ENCODE measurements at places on chromosomes 16 and 17. TPM values are rescaled to one million over a fixed set of nuclear protein-coding genes. Genes with fewer than 3 reads are reported as not detected.
A peak's percentile ranks its signal among the peaks of the same experiment; 100 is the strongest.

PGAP6 gene
- 36.2 TPM for total RNA-seq

MMP25 gene
- total RNA-seq = 0.21 TPM

MGAT5B gene
- 0.59 TPM for total RNA-seq

KLHDC4 gene
- total RNA-seq = 25.6 TPM

CRAMP1 gene
- total RNA-seq = 13.4 TPM

GP1BA gene
- total RNA-seq = not detected

PIMREG gene
- not detected for total RNA-seq

GGA3 gene
- total RNA-seq = 58.7 TPM

SLC6A4 gene
- total RNA-seq = 0.90 TPM

DNA sequence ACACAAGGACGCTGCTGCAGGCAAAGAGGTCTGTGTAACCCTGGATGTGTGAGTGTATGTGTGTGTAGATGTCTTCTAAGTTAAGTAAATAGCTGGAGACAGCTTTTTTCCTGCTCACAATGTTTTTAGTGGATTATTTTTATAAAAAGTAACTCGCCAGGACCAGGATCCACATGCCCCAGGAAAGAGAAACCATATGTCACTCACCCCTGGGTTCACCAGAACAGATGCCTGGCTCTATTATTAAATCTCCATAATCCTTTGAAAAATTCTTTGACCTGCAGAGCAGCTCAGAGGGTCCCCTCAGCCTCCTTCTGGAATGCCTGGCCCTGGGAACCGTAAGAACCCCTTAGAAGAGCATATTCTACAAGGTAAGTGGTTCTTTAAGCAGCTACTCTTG is 18.0 kb downstream of the ABCC12 start:
- H3K36me3 ChIP-seq = no peaks in the 10 kb centered on the region
- no peak overlapping the region for H3K27ac ChIP-seq
- no peak overlapping the region for H3K4me3 ChIP-seq
- H3K4me1 ChIP-seq = no peaks in the 10 kb centered on the region
- H3K27me3 ChIP-seq = no peaks in the 10 kb centered on the region

- H3K4me3 ChIP-seq = no peak overlapping the region
- H3K27me3 ChIP-seq = no peaks in the 10 kb centered on the region
- H3K36me3 ChIP-seq = no peaks in the 10 kb centered on the region
- peak overlapping the region; percentile 90 for H3K27ac ChIP-seq
Observed at GRCh38 chr16:66740533-66740932, 10.9 kb downstream of the DYNC1LI2 start.

GRCh38 chr17:33199571-33200510 is 93.3 kb downstream of the ASIC2 start:
- H3K4me1 ChIP-seq = no peaks in the 10 kb centered on the region
- no peaks in the 10 kb centered on the region for H3K27me3 ChIP-seq

GRCh38 chr17:10724546-10725195 is 5.2 kb downstream of the TMEM220 start:
- no peak overlapping the region for H3K4me3 ChIP-seq
- H3K27me3 ChIP-seq = no peaks in the 10 kb centered on the region
- no peaks in the 10 kb centered on the region for H3K36me3 ChIP-seq
- no peaks in the 10 kb centered on the region for H3K4me1 ChIP-seq

GRCh38 chr16:75263963-75264445 is 12.6 kb upstream of the BCAR1 start:
- no peaks in the 10 kb centered on the region for H3K4me1 ChIP-seq
- no peaks in the 10 kb centered on the region for H3K27me3 ChIP-seq
- peak overlapping the region; percentile 91 for H3K27ac ChIP-seq
- DNase-seq = peak; percentile 42
- H3K36me3 ChIP-seq = no peaks in the 10 kb centered on the region
- peak overlapping the region; percentile 76 for H3K4me3 ChIP-seq

GRCh38 chr16:49439676-49440075 is 66.1 kb downstream of the C16orf78 start:
- no peak overlapping the region for H3K4me3 ChIP-seq
- no peaks in the 10 kb centered on the region for H3K27me3 ChIP-seq
- peaks cover 4% of the 10 kb centered on the region for H3K4me1 ChIP-seq
- H3K27ac ChIP-seq = no peak overlapping the region
- no peaks in the 10 kb centered on the region for H3K36me3 ChIP-seq
- no peak for DNase-seq

GRCh38 chr17:19357761-19358160 is 4.8 kb downstream of the B9D1 start:
- DNase-seq = no peak
- H3K36me3 ChIP-seq = no peaks in the 10 kb centered on the region

DNA sequence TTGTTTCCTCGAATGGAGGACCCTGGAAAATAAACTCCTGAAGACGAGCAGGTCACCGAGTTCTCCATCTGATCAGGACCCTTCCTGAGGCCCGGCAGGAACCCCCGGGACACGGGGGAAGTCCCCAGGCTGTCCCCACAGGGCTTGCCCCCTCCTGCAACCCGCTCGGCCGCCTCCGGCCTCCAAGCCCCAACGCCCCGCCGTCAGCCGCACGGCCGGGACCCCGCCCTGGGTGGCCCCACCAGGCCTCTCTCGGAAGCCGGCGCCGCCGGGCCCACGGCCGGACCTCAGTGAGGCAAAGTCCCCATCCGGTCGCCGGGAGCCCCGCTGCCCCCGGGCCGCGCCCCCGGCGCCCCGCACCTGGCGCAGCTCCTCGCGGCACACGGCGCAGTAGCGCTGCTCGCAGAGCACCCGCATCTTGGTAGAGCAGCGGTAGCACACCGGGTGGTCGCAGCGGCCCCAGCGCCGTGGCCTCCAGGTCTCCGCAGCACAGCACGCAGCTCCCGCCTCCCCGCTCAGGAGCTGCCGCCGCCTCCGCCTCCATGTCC is 383 bp downstream of the ZNF598 start:
- H3K27ac ChIP-seq = peak overlapping the region; percentile 69
- no peaks in the 10 kb centered on the region for H3K36me3 ChIP-seq
- H3K27me3 ChIP-seq = no peaks in the 10 kb centered on the region
- no peak for DNase-seq
- H3K4me3 ChIP-seq = peak overlapping the region; percentile 73

DNA sequence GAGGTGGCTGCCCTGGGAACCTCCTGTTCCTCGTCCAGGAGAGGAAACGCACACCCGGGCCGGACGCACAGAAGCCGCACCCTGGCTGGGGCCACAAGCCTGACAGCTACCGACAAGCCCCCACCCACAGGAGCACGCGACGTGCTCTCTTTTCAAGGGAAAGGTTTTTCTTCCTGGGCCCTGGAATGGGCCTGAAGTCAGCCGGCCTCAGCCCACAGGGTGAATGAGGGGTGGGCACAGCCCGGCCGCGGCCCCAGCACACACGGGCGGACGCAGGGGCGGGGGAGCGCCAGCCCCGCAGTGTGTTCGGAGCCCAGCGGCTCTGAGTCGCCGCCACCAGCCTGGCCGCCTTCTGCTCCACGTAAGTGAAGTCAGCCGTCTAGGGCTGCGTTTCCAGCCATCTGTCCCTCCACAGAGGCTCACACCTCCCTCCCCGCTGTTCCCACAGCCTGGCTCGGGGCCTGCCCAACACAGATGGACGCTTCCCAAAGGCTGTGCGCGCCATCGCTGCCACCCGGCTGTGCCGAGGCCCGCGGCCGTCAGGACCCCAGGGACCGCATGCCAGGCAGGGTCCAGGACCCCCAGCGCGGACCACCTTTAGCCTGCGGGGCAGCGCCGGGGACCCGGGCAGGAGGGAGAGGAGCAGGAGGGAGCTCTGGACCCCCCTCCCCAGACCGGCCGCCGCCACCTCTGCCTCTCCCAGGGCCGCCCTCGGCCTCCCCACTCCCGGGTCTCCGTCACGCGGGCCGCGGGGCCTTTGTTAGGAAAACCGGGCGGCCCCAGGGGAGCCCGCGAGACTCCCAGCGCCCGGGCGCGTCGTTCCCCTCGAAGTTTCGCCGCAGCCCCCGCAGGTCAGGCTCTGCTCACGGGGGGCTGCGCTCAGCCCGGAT is 36.8 kb downstream of the CBFA2T3 start:
- H3K36me3 ChIP-seq = no peaks in the 10 kb centered on the region
- peak overlapping the region; percentile 38 for H3K4me3 ChIP-seq
- no peaks in the 10 kb centered on the region for H3K27me3 ChIP-seq
- peak overlapping the region; percentile 59 for H3K27ac ChIP-seq
- H3K4me1 ChIP-seq = peaks cover 11% of the 10 kb centered on the region
- no peak for DNase-seq

GRCh38 chr16:84141143-84141670 is 3.8 kb downstream of the HSDL1 start:
- H3K27me3 ChIP-seq = no peaks in the 10 kb centered on the region
- no peak overlapping the region for H3K27ac ChIP-seq
- no peak overlapping the region for H3K4me3 ChIP-seq
- peaks cover 5% of the 10 kb centered on the region for H3K4me1 ChIP-seq
- DNase-seq = no peak
- no peaks in the 10 kb centered on the region for H3K36me3 ChIP-seq

- no peaks in the 10 kb centered on the region for H3K36me3 ChIP-seq
- H3K27ac ChIP-seq = no peak overlapping the region
- no peak overlapping the region for H3K4me3 ChIP-seq
- H3K27me3 ChIP-seq = no peaks in the 10 kb centered on the region
- DNase-seq = no peak
- H3K4me1 ChIP-seq = peaks cover 2% of the 10 kb centered on the region
Observed at GRCh38 chr16:81261049-81261648, 22.7 kb downstream of the BCO1 start.

DNA sequence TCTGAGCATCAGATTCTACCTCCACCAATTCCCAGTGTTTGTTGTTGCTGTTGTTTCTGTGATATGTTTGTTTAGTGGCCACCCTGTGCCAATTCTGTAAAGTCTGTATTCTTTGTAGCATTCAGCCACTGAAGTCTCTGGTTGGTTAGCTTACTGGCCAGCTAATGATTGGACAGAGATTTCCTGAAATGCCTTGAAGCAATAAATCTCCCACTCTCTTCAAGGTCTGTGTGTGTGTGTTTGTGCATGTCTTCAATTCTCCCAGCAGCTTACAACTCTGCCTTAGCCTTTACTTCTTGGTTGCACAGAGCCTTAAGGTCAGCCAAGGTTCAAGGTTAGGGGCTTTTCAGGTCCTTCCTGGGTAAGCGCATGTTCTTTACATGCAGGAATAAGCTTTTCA is 38.2 kb downstream of the PRPSAP2 start:
- no peaks in the 10 kb centered on the region for H3K4me1 ChIP-seq
- H3K27me3 ChIP-seq = no peaks in the 10 kb centered on the region
- no peak overlapping the region for H3K4me3 ChIP-seq
- no peaks in the 10 kb centered on the region for H3K36me3 ChIP-seq
- no peak for DNase-seq

DNA sequence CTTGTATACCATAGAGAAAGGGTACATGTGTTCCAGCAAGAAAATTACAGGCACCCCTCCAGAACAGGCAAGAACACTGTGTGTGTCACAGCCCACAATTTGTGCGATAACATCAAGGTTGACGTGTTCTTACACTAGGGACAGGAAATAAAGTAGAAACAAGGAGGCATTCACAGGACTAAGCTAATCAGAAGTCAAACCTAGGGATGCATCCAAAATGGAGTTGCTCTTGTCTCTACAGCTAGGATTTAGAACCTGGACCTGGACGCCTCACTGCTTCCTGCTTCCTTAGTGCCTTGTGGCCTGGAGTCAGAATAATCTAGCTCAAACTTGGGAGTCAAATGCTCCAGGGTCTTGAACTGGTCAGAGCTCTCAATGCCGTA is 41.3 kb downstream of the GINS3 start:
- H3K27ac ChIP-seq = no peak overlapping the region
- no peak for DNase-seq
- H3K36me3 ChIP-seq = no peaks in the 10 kb centered on the region
- no peaks in the 10 kb centered on the region for H3K27me3 ChIP-seq
- no peak overlapping the region for H3K4me3 ChIP-seq

GRCh38 chr17:76670718-76671122 is 27.2 kb upstream of the ST6GALNAC1 start:
- DNase-seq = no peak
- H3K4me1 ChIP-seq = no peaks in the 10 kb centered on the region
- H3K27ac ChIP-seq = peak overlapping the region; percentile 76
- H3K36me3 ChIP-seq = no peaks in the 10 kb centered on the region
- H3K27me3 ChIP-seq = no peaks in the 10 kb centered on the region

DNA sequence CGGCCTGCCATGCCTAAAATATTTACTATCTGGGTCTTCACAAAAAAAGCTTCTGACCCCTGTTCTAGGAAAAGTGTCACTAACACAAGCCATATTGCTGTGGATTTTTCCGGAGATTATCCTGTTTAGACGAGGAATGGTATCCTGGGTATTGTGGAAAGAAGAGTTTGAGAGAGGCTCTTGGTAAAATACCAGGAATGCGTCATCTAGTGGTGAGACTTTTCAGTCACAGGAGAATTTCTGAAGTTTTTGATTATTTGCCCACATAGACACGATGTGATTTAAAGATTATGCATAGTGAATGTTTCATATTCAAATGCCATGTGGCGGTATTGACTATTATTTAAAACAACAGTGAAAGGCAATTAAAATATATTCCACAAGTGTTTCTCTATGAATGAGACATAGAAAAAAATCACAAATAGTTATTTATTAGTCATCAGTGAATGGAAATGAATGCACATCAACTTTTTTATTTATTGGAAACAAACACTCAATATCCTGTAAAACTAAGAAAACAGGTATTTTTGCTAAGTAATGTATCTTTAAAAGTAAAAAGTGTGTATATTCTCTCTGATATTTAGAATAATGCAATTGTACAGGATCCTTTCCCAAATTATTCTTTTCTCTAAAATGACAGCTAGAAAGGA is 7.8 kb downstream of the KRT28 start:
- no peak overlapping the region for H3K4me3 ChIP-seq
- H3K27me3 ChIP-seq = no peaks in the 10 kb centered on the region
- H3K36me3 ChIP-seq = no peaks in the 10 kb centered on the region

DNA sequence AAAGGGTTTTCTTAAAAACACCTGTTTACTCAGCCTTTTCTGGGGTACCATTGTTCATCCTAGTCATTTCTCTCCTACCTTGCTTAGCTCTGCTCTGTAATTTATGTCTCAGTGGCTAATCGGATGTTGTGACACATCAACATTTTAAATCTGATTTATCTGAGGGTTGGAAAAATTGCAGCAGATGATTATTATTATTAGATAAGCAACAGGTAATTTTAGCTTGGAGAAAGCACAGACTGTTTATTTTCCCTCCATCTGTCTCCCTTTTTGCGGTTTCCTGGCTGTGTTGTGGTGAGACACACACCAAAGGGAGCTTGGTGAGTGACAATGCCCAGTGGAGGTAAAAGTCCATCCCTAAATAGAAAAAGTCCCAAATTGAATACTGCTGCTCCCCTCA is 389.9 kb downstream of the UTP18 start:
- no peaks in the 10 kb centered on the region for H3K27me3 ChIP-seq
- H3K27ac ChIP-seq = no peak overlapping the region
- DNase-seq = no peak
- H3K36me3 ChIP-seq = no peaks in the 10 kb centered on the region

- DNase-seq = no peak
- no peaks in the 10 kb centered on the region for H3K36me3 ChIP-seq
- H3K4me3 ChIP-seq = no peak overlapping the region
- H3K27ac ChIP-seq = no peak overlapping the region
- peaks cover 22% of the 10 kb centered on the region for H3K27me3 ChIP-seq
- H3K4me1 ChIP-seq = no peaks in the 10 kb centered on the region
Observed at GRCh38 chr17:76139801-76140660, 1.0 kb downstream of the FOXJ1 start.

GRCh38 chr17:9286434-9286833 is 265.1 kb downstream of the NTN1 start:
- H3K4me1 ChIP-seq = no peaks in the 10 kb centered on the region
- H3K36me3 ChIP-seq = no peaks in the 10 kb centered on the region
- H3K27me3 ChIP-seq = no peaks in the 10 kb centered on the region

All from uterus (tissue), 4 donors.